Immature natural killer cell (primary cell): ENCODE measurements at places on chromosomes 16 and 17. TPM values are rescaled to one million over a fixed set of nuclear protein-coding genes. Genes with fewer than 3 reads are reported as not detected.

GRCh38 chr17:65278820-65279184, 141.6 kb downstream of the RGS9 start:
- H3K27ac ChIP-seq = no peak overlapping the region
- DNase-seq = no peak
- no peaks in the 10 kb centered on the region for H3K27me3 ChIP-seq
- no peak overlapping the region for H3K4me3 ChIP-seq
- H3K4me1 ChIP-seq = peaks cover 11% of the 10 kb centered on the region

DNA sequence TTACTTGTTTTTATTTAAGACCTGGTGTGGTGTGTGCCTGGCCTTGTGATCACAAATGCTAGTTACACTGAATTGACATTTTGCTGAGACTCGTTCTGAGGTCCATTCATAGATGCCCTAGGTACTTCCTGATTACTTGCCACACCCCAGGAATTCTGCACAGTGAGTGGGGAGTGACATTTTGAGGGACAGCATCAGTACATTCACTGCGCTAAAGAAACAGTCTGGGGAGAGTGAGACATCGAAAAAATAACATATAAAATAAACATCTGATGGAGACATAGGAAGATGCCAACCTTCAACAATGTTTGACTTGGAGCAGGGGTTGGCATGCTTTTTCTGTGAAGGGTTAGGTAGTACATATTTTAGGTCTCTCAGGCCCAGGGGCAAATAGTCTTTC, 30.4 kb downstream of the ABCC1 start:
- H3K36me3 ChIP-seq = peaks cover 29% of the 10 kb centered on the region
- no peak for DNase-seq
- H3K4me1 ChIP-seq = peaks cover 4% of the 10 kb centered on the region

DNA sequence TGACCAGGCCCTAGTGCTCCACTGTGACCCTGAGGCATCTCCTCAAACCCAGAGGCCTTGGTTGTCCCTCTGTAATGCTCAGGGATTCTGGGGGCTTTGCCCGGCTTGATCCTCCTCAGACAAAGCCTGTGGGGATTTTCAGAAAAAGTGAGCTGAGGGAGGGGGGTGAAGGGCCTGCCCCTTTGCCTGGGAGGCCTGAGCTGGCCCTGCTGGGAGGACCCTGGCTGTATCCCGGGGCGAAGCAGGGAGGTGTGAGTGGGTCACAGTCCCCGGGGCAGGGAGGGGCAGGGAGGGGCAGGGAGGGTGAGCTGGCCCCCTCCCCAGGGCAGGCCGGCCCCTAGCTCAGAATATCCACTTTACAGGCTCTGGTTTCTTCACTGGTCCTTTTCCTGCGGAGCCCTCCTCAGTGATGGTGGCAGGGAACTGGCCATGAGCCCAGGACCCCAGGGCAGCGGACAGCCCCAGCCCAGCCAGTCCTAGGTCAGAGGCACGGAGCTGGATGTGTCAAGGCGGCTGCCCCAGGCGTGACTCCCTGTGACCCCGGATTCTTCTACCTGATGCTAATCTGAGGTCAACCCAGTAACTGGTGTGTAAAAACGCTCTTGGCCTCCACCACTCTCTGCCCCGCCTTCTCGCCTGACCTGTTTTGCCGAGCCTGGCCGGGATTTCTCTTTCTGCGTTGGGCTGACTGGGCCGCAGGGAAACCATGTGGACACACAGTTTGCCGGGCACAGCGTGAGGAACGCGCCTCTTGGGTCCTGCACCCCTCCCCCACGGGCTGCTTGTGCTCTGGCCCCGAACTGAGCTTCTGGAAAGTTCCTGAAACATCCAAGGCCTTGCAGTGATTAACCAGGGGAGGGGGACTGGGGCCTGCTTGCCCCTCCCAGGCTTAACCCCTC, 5.8 kb upstream of the FASN start:
- H3K4me1 ChIP-seq = peaks cover 20% of the 10 kb centered on the region
- no peaks in the 10 kb centered on the region for H3K36me3 ChIP-seq
- H3K27me3 ChIP-seq = peaks cover 5% of the 10 kb centered on the region
- DNase-seq = no peak

- no peak within 1 kb of the TSS for H3K27ac ChIP-seq
- no peak for DNase-seq
- no peaks in the 10 kb centered on the region for H3K36me3 ChIP-seq
- no peak within 1 kb of the TSS for H3K4me3 ChIP-seq
These were observed at the start of gene UTS2R for GRCh38 chr17:82371333-82372248. UTS2R (plus strand) TSS chr17:82371765; CDS start chr17:82374325, 2,560 bp downstream.

DNA sequence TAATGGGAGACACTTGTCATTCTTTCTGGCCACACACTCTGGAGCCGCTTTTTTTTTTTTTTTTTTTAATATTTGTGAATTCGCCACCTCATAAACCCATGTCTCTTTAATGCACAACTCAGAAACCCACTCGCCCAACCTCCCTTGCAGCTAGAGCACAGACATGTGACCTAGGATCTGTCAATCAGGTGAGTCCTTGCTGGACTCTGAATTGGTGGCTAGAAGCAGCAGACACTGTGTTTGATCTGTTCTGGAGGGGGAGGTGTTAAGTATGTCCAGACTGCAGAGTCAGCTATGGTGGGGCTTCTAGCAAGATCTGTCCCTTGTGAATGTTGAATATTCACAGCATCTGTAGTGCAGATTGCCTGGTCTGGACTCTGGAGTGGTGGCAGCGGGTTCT, 112.1 kb downstream of the PRKCB start:
- H3K27ac ChIP-seq = peak overlapping the region; percentile 51
- DNase-seq = no peak
- H3K27me3 ChIP-seq = peaks cover 5% of the 10 kb centered on the region
- no peak overlapping the region for H3K4me3 ChIP-seq

- no peak for DNase-seq
- H3K27ac ChIP-seq = peak overlapping the region; percentile 33
- no peaks in the 10 kb centered on the region for H3K27me3 ChIP-seq
These were observed 113.1 kb downstream of the SNX29 start for GRCh38 chr16:12089492-12090150.

DNA sequence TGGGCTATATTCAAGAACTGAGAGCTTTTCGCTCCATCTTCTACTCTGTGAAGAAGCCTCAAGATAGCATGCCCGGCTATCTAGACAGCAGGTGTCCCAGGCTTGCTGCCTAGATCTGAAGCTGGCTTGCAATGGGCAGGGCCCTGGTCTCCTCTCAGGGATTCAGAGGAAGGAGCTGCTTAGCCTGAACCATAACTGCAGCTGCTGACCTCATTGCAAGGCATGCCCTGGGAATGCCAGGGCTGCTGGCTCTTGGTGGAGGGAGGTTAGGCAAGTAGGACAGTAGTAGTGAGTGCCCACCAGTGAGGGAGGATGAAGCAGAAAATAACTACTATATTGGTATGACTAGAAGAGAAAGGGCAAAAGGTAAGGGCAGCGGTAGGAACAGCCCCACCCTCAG, 21.3 kb upstream of the SLC35B1 start:
- peaks cover 69% of the 10 kb centered on the region for H3K4me1 ChIP-seq
- peak overlapping the region; percentile 30 for H3K4me3 ChIP-seq
- peaks cover 24% of the 10 kb centered on the region for H3K36me3 ChIP-seq
- H3K27ac ChIP-seq = peak overlapping the region; percentile 82

The GUCY2D gene
- not detected for polyA plus RNA-seq

The DNAH9 gene
- polyA plus RNA-seq = not detected

The CIBAR2 gene
- 0.71 TPM for polyA plus RNA-seq

The RPS6KB1 gene
- 10.4 TPM for polyA plus RNA-seq

The TMEM88 gene
- not detected for polyA plus RNA-seq

The CCL2 gene
- polyA plus RNA-seq = not detected

The DHX40 gene
- 25.0 TPM for polyA plus RNA-seq
